ENCODE measurements at places on chromosomes 12 and 14. TPM values are rescaled to one million over a fixed set of nuclear protein-coding genes. Genes with fewer than 3 reads are reported as not detected.

The PDE3A gene
- 3.6 TPM for total RNA-seq

The P2RX4 gene
- total RNA-seq, result 39.0 TPM

The MAP3K9 gene
- 1.7 TPM for total RNA-seq

The RPL36AL gene
- 205 TPM for total RNA-seq

The APOF gene
- not detected for total RNA-seq

The BRMS1L gene
- total RNA-seq, result 3.4 TPM

The OVCH1 gene
- 0.08 TPM for total RNA-seq

The RAPGEF3 gene
- 0.72 TPM for total RNA-seq

The RERG gene
- total RNA-seq, result 0.26 TPM

The SIX6 gene
- total RNA-seq, result not detected

The TMPRSS12 gene
- total RNA-seq, result not detected

The OR4E2 gene
- total RNA-seq, result not detected

The MVK gene
- 5.1 TPM for total RNA-seq

The SIX1 gene
- total RNA-seq, result 2.4 TPM

The POTEG gene
- total RNA-seq, result not detected

The DPY19L2 gene
- total RNA-seq, result 1.8 TPM

The PIP4P1 gene
- 16.9 TPM for total RNA-seq

The FOXN4 gene
- not detected for total RNA-seq

The ERBB3 gene
- 0.64 TPM for total RNA-seq

The RFLNA gene
- total RNA-seq, result 0.08 TPM

The KLHL33 gene
- total RNA-seq, result not detected

The SIVA1 gene
- 283 TPM for total RNA-seq

The CPSF6 gene
- total RNA-seq, result 21.2 TPM

The CD27 gene
- total RNA-seq, result not detected
